ENCODE measurements at places on chromosomes 13 and 19.
A peak's percentile ranks its signal among the peaks of the same experiment; 100 is the strongest.

DNA sequence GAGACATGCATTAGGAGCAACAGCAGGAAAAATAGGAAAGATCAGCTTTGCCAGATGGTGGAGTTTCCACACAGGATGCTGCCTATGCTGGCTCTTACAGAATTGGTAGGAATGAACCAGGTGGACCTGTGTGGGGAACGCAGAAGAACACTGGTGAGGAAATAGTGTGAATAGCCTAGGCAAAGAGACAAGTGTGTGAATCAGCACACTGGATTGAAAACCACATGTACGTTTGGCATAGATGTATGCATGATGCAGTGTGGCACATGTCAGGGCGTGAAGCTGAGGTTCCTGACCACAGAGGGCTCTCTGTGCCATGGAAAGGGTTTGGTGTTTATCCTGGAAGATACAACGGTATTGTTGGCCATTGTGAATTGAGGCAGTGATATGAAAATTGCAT, 156.5 kb upstream of the SLC10A2 start:
- DNase-seq: no peak

GRCh38 chr13:25630329-25630900, 258.6 kb downstream of the ATP8A2 start:
- DNase-seq: no peak

GRCh38 chr19:53519446-53519845, 18.5 kb upstream of the ZNF331 start:
- DNase-seq: no peak

- DNase-seq: no peak
These were observed 7.7 kb downstream of the SMAD9 start for GRCh38 chr13:36912369-36912768.

GRCh38 chr13:34627509-34628208, 314.4 kb upstream of the NBEA start:
- no peak for DNase-seq

DNA sequence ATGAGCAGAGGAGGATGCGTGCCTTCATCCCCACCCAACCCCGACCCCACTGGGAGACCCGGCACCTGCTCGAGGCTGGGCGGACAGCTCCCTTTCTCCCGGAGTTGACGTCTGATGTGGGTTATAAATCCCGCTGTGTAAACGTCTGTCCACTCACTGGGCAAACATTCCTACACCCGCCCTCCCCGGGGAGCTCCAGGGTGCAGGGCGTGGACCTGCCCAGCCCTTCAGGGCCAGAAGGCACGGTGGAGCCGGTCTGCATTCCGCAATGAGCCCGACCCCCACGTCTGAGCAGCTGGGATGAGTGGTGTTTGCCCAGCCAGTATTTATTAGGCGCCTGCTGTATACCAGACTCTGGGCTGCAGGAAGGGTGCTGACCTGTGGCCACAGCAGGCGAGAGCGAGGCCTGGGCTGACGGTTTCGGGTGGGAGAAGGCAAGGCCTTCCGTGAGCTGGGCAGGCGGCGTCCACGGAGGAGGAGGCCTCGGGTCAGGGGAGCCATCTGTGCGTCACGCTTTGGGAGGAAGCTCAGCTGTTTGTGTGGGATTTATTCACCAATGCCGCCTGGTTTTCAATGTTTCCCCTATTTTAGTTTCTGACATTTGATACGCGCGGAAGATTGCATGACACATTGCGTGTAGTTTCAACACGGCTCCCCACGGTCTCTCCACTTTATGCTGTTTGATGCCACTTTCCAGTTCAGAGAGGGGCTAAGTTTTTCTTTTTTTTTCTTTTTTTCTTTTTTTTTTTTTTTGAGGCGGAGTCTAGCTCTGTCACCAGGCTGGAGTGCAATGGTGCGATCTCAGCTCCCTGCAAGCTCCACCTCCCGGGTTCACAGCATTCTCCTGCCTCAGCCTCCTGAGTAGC, 2.0 kb downstream of the MISP start:
- peak; percentile 60 for DNase-seq

GRCh38 chr13:39051157-39051556, 12.9 kb downstream of the NHLRC3 start:
- peak; percentile 36 for DNase-seq

DNA sequence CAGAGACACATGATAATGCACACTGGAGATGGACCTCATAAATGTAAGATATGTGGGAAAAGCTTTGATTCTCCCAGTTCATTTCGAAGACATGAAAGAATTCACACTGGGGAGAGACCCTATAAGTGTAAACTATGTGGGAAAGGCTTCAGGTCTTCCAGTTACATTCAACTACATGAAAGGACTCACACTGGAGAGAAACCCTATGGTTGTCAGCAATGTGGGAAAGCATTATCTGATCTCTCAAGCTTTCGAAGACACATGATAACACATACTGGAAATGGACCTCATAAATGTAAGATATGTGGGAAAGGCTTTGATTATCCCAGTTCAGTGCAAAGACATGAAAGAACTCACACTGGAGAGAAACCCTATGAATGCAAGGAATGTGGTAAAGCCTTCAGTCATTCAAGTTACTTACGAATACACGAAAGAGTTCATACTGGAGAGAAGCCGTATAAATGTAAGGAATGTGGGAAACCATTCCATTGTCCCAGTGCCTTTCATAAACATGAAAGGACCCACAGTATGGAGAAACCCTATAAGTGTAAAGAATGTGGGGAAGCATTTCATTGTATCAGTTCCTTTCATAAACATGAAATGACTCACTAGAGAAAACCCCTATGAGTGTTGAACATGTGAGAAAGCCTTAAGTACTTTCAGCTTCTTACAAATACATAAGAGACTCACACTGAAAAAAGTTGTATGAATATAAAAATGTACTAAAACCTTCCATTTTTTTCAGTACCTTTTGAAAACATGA, 14.7 kb downstream of the ZNF441 start:
- no peak for DNase-seq

DNA sequence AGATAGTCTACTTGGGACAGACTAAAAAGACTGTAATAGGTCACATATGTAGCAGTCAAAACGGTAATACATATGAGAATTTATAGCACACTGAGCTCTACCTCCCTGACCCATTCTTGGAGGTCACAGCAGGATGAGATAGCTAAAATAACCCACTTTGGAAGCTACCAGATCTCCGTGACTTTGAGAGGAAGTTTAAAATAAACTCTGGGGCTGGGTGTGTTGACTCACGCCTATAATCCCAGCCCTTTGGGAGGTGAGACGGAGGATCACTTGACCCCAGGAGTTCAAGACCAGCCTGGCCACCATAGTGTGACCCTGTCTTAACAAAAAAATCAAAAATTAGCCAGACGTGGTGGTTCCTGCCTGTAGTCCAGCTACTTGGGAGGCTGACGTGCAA, 45.3 kb downstream of the DHRS12 start:
- DNase-seq: no peak

GRCh38 chr19:45340232-45340898, at the start of gene KLC3:
Gene KLC3, plus strand, starts transcription at chr19:45340750. Its CDS starts 4,792 bp downstream, at chr19:45345542.
- DNase-seq: no peak

DNA sequence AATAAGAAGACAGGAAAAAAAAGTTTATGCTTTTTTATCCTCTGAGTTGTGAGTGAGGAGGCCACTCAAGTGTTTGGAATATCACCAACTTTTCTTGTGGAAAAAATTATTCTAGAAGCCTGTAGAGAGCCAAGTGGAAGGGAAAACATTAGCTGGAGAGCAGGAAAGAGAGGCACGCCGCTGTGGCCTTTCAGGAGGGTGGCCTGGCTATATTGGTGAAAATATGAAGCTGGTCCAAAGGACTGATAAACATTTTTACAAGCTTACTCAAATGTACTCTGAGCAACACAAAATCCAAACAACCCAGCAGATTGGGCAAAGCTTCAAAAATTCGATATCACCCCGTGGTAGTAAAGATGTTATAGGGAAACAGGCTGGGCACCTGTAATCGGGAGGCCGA, 2.3 kb upstream of the EIF3G start:
- no peak for DNase-seq

DNA sequence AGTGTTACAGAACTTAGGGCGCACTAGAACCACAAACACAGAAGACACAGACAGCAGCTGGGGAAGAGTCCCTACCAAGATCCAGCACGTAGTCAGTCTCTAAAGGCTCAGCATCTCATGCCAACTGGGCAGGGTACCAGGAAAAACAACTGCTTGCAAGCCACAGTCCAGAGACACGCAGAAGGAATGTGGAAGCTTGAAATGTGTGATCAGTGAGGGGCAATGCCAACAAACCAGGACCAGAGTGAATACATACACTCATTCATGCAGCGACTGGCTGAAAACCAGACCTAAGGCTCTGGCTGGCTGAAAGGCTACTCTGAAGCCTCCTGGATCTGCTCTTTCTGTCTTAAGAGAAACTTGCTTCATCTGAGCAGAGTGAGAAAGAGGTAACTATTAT, 1484.8 kb downstream of the EFNB2 start:
- DNase-seq: peak; percentile 16

DNA sequence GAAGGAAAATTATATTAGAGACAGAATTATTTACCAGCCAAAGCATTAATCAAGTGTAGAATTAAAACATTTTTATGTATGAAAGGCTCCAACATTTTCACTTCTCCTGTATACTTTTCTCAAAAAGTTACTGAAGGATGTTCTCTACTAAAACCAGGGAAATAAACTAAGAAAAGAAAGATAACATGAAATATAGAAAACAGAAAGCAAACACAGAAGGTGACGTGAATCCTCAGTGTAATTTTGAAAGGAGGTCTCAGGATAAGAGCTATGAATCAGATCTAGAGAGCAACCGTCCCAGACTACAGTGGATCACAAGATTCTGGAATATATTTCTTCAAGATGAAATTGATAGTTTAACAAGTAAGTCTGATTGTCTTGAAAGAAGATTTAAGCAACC, 144.5 kb downstream of the CYSLTR2 start:
- DNase-seq: no peak

- DNase-seq: no peak
These were observed 157.8 kb downstream of the TNFSF13B start for GRCh38 chr13:108427355-108427754.

DNA sequence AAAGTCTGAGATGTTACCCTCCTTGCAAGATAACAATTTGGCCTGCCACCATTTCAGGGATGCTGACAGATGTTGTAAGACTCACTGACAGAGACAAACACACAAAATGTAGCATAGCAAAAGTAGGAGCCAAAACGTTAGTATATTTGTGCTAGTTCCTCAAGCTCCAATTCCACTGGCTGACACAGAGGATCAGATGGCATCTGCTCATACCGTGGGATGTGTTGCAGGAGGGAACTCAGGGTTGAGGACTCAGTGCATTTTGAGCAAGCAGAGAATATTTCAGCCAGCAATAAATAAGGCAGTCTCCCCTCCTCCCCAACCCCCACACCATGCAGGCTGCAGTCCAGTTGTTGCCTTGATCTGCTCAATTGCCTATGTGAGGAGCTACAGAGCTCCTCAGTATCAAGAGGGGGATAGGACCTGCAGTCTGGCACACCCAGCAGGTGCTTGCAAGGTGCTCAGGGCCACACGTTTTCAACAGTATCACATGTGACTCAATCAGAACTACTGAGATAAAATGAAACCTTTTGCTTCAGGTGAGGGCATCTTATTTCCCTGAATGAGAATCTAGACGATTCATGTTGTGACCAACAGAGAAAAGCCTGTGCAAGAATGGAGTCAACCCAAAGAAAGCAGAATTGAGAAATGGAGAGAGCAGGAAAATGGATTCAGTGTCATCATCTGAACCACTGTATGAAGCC, 23.6 kb upstream of the LRCH1 start:
- no peak for DNase-seq

DNA sequence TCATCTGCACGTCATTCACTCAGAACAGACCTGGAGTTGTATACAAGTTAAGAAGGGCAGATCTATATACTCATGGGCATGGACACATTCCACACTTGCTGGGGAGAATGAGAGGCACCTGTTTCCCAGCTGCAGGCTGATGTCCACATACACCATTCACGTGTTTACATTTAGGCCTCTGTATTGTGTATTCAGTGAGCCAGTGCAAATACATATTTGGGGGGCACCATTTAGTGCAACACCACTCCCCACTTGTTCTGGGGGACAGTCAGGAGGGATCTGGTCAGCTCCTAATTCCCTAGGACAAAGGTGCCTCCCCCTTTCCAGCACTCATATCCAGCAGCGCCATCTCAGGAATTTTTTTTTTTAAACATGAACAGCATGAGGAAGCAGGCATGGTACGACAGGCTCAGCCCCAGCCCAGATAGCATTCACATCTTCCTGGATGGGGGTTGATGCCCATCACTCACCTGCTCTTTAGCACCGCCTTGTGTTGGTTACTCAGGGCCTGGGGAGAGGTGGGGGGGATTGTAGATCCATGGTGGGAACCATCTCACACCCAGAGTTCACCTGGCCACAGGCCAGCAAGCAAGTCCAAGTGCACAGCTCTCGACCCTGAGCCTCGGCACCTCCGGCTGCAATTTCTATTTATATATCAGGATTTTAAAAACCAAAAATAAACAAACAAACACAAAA, 56.9 kb upstream of the ZNF254 start:
- no peak for DNase-seq

DNA sequence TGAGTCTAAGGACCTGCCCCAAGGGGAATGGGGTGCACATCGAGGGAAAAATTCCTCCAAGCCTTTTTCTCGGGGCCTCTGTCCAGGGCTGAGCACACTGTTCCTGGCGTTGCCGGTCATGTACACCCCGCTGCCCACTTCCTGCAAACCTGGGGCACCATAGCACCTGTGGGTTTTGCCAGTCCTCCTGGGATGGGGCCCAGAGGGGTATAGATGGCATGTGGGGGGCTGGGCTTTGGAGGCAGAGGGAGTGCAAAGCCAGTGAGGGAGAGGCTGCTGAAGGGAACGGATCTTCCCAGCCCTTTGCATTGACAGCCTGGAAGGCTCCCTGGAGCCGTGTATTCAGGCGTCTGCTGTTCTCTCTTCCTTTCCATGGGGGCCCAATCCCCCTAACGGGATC, 187.3 kb downstream of the ZNF536 start:
- DNase-seq: no peak

GRCh38 chr13:105406551-105406950, 1128.9 kb downstream of the EFNB2 start:
- no peak for DNase-seq

GRCh38 chr13:73300718-73301425, 242.1 kb downstream of the KLF5 start:
- no peak for DNase-seq

- DNase-seq: no peak
These were observed 123.1 kb downstream of the CDK8 start for GRCh38 chr13:26377038-26377437.

GRCh38 chr13:95615539-95615938, 29.0 kb downstream of the DZIP1 start:
- no peak for DNase-seq

GRCh38 chr19:40594255-40594654, 6.9 kb upstream of the LTBP4 start:
- no peak for DNase-seq

GRCh38 chr19:2253106-2254063, 2.8 kb downstream of the JSRP1 start:
- no peak for DNase-seq

DNA sequence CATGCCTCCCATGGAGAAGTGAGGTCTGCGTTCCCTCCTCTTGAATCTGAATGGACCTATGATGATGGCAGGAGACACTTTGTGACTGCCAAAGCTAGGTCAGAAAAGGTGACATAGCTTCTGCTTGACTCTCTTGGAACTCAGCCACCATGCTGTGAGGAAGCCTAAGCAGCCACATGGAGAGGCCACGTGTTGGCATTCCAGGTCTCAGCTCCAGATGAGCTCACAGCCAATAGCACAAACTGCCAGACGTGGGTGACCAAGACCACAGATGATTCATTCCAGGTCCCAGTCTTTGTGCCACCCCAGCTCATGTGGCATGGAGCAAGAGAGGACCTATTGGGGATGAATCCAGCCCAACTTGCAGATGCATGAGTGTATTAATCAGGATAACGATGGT, 8.7 kb upstream of the GGACT start:
- DNase-seq: no peak
